K562 (cell line): ENCODE measurements at places on chromosomes 4 and X. TPM values are rescaled to one million over a fixed set of nuclear protein-coding genes. Genes with fewer than 3 reads are reported as not detected.

POU3F4 gene
- not detected in 2 replicates for total RNA-seq

PABPC1L2A gene
- not detected in 2 replicates for total RNA-seq

GAGE12H gene
- not detected in 2 replicates for total RNA-seq

DNA sequence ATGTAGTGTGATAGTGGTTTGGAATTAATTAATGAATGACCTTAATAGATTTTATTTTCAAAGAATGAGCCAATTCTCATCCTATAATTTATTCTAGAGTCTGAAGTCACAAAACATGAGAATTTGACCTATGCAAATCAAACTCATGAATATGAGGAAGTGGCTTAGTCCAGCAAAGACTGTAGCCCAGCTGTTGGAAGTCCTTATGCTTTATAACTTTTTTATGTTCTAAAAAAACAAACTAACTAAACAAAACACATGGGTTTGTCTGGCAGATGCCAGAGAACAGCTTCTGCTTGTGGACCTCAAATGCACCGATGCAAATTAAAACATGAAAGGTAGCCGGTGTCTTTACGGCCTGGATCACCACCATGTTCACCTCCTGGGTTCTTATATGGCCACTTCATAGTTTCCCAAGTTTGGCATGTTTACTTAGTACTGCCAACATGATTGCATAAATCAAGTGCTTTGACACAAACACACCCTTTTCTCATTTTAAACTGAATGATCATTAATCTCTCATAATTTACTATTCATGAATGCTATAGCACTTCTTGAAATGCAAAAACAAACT is 277.4 kb downstream of the PAPSS1 start:
- H3K36me3 ChIP-seq = no peaks in the 10 kb centered on the region
- H3K27me3 ChIP-seq = no peaks in the 10 kb centered on the region
- no peaks in the 10 kb centered on the region for H3K4me1 ChIP-seq
- DNase-seq = no peak
- no peak overlapping the region for H3K4me3 ChIP-seq

GRCh38 chr4:5134620-5135019 is 83.3 kb downstream of the STK32B start:
- no peak for DNase-seq
- H3K4me3 ChIP-seq = no peak overlapping the region
- peaks cover 23% of the 10 kb centered on the region for H3K27me3 ChIP-seq
- H3K4me1 ChIP-seq = no peaks in the 10 kb centered on the region
- H3K36me3 ChIP-seq = no peaks in the 10 kb centered on the region

GRCh38 chrX:40964008-40964407 is 121.2 kb upstream of the USP9X start:
- no peaks in the 10 kb centered on the region for H3K27me3 ChIP-seq
- H3K27ac ChIP-seq = no peak overlapping the region
- DNase-seq = no peak
- H3K4me1 ChIP-seq = peaks cover 11% of the 10 kb centered on the region; the same call in 2 of the 3 replicates
- no peaks in the 10 kb centered on the region for H3K36me3 ChIP-seq

GRCh38 chr4:14863418-14864364 is 138.6 kb upstream of the CPEB2 start:
- no peak for DNase-seq
- H3K4me1 ChIP-seq = peaks cover 7% of the 10 kb centered on the region
- H3K36me3 ChIP-seq = no peaks in the 10 kb centered on the region
- H3K27ac ChIP-seq = no peak overlapping the region
